ENCODE measurements at places on chromosomes 6 and 20. TPM values are rescaled to one million over a fixed set of nuclear protein-coding genes. Genes with fewer than 3 reads are reported as not detected.

SEL1L2 gene
- total RNA-seq = not detected

OR12D3 gene
- total RNA-seq = not detected

CYP21A2 gene
- total RNA-seq = 6.1 TPM

GPR63 gene
- total RNA-seq = 0.49 TPM

SMLR1 gene
- total RNA-seq = not detected

PRSS16 gene
- total RNA-seq = 0.67 TPM

PHF3 gene
- total RNA-seq = 88.5 TPM

OPN5 gene
- total RNA-seq = not detected

RGS17 gene
- total RNA-seq = 0.31 TPM

MLN gene
- total RNA-seq = not detected

C20orf141 gene
- total RNA-seq = not detected

SLC17A3 gene
- total RNA-seq = not detected

FOXQ1 gene
- 1.7 TPM for total RNA-seq

ACTL10 gene
- total RNA-seq = 0.71 TPM

HLA-DMB gene
- 46.9 TPM for total RNA-seq

OPRL1 gene
- total RNA-seq = 1.0 TPM

BPI gene
- total RNA-seq = 2.3 TPM

SLC22A7 gene
- not detected for total RNA-seq

TINAG gene
- 0.31 TPM for total RNA-seq

PRDM1 gene
- total RNA-seq = 15.9 TPM

DEFB124 gene
- 1.8 TPM for total RNA-seq

FILIP1 gene
- 40.2 TPM for total RNA-seq

ADTRP gene
- total RNA-seq = 0.76 TPM

PRR18 gene
- not detected for total RNA-seq

SNAP25 gene
- 2.5 TPM for total RNA-seq

ADGRB3 gene
- 8.5 TPM for total RNA-seq

SOX4 gene
- total RNA-seq = 18.6 TPM

OR2H2 gene
- total RNA-seq = not detected

OTOR gene
- not detected for total RNA-seq

WFDC10B gene
- not detected for total RNA-seq

CCN2 gene
- total RNA-seq = 176 TPM

FLRT3 gene
- total RNA-seq = 29.3 TPM

TUBB1 gene
- 1.0 TPM for total RNA-seq

TMEM170B gene
- total RNA-seq = 9.5 TPM

IGF2R gene
- 71.7 TPM for total RNA-seq

CDH26 gene
- 3.6 TPM for total RNA-seq

HLA-DQA2 gene
- total RNA-seq = 10.2 TPM

GPSM3 gene
- total RNA-seq = 20.5 TPM

SDCBP2 gene
- total RNA-seq = 5.9 TPM

SLC13A3 gene
- total RNA-seq = 21.0 TPM

HLA-DRB1 gene
- total RNA-seq = 82.1 TPM

NFYA gene
- 27.7 TPM for total RNA-seq

MYBL2 gene
- 0.40 TPM for total RNA-seq

ELOVL4 gene
- total RNA-seq = 1.2 TPM

PROKR2 gene
- total RNA-seq = not detected

TBC1D22B gene
- 10.0 TPM for total RNA-seq

CALHM6 gene
- total RNA-seq = 5.5 TPM

BACH2 gene
- total RNA-seq = 25.3 TPM

RUNX2 gene
- total RNA-seq = 18.0 TPM

LCA5 gene
- 11.0 TPM for total RNA-seq

STAU1 gene
- total RNA-seq = 71.7 TPM

KIAA1755 gene
- 56.0 TPM for total RNA-seq

LRFN2 gene
- 0.13 TPM for total RNA-seq

SUMO4 gene
- 7.1 TPM for total RNA-seq

GPX5 gene
- total RNA-seq = not detected

ZFP64 gene
- total RNA-seq = 17.0 TPM

SMOC2 gene
- total RNA-seq = 45.6 TPM
